Activated CD8-positive, alpha-beta T cell treated with anti-CD3 and anti-CD28 coated beads for 36 hours (primary cell): ENCODE measurements at places on chromosomes 3 and 15. TPM values are rescaled to one million over a fixed set of nuclear protein-coding genes. Genes with fewer than 3 reads are reported as not detected.

The SPSB4 gene
- not detected for total RNA-seq

The GOLGA8A gene
- 141 TPM for total RNA-seq

The FEZF2 gene
- not detected for total RNA-seq

The BCHE gene
- not detected for total RNA-seq

The PLCL2 gene
- 19.7 TPM for total RNA-seq

The TMEM266 gene
- total RNA-seq: 0.11 TPM

The ST6GAL1 gene
- 99.2 TPM for total RNA-seq

The SLC12A1 gene
- not detected for total RNA-seq

The WDR6 gene
- 111 TPM for total RNA-seq

DNA sequence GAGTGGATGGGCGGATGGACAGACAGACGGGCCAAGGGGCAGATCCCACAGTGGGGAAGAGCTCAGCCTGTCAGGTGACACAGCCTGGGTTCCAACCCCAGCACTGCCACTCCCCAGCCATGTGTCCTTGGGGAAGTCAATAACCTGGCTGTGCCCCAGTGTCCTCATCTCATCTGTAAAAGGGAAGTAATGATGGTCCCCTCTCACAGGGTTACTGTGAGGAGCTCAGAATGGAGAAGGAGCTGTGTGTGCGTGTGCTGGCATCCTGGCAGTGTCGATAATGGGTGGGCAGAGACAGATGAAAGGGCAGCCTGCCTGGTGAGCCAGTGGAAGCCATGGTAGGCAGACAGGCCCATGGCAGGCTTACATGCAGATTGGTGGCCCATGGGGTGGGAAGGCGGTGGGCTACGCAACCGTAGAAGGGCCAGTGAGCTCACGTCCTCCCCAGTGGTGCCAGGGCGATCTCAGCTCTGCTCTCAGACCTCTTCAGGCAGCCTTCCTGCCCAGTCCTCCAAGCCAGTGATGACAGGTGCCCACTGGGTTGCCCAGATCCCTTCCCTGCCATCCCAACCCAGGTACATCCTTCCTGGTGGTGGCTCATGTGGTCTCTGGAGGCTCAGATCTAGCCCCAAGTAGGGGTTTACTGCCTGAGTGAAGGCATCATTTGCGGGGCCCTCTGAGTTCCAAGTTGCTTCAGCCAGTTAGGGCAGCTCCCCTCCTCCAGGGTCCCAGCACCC lies 2.3 kb upstream of the DNAJB8 start:
- DNase-seq: no peak
- H3K27me3 ChIP-seq: peaks cover 16% of the 10 kb centered on the region
- peaks cover 7% of the 10 kb centered on the region for H3K4me1 ChIP-seq

DNA sequence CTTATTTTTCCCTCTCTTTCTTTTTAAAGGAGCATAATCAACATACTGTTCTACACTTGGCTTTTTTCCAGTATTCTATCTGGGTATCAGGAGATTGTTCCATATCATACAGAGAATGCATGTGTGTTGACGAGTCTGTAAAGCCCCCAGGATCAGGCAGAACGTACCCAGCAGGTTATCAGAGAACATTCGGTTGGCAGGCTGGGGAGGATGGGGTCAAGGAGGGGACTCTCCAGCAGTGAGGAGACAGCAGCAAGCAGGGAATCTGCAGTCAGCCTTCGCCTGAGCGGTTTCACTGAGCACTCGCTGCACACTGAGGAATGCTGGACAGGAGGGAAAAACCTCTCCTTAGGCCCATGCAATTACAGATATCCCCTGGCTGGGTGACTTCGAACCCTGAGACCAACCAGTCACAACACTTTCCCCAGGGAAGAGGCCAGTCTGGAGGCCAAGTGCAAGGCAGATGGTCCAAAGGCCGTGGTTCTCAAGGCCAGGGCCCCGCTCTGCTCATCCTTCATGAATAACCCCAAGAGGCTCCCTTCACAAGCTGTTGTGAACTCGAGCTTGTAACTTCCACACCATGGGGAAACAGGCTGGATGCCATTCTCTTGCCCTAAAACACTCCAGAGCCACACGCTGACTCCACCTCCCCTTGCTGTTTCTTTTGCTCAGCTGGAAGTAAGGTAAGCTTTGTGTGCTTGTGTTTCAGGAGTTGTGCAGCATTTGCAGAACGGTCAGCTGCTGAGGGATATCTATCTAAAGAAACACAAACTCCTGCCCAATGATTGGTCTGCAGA lies 60.1 kb downstream of the PXYLP1 start:
- no peak overlapping the region for H3K4me3 ChIP-seq
- H3K27ac ChIP-seq: no peak overlapping the region
- no peak for DNase-seq
- peaks cover 15% of the 10 kb centered on the region for H3K4me1 ChIP-seq
- peaks cover 12% of the 10 kb centered on the region for H3K36me3 ChIP-seq

DNA sequence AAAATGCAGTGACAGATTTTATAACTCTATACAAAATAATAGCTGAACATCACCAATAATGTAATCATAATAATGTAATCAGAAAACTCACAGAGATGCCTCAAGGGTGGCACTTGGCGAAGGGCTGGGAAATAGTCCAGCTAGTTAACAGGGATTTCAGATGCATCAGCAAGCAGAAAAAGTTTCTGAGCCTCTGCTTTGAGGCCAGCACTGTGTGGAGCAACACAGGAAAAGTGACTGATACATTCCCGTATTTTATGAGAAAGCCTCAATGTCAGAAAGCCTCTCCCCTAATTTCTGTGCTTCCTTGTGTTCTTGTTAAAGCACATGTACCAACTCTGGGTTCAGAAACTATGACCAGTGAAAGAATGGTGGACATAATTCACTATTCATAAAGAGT lies 304.8 kb downstream of the VPS13C start:
- H3K27me3 ChIP-seq: peaks cover 9% of the 10 kb centered on the region
- no peaks in the 10 kb centered on the region for H3K4me1 ChIP-seq
- no peak for DNase-seq

DNA sequence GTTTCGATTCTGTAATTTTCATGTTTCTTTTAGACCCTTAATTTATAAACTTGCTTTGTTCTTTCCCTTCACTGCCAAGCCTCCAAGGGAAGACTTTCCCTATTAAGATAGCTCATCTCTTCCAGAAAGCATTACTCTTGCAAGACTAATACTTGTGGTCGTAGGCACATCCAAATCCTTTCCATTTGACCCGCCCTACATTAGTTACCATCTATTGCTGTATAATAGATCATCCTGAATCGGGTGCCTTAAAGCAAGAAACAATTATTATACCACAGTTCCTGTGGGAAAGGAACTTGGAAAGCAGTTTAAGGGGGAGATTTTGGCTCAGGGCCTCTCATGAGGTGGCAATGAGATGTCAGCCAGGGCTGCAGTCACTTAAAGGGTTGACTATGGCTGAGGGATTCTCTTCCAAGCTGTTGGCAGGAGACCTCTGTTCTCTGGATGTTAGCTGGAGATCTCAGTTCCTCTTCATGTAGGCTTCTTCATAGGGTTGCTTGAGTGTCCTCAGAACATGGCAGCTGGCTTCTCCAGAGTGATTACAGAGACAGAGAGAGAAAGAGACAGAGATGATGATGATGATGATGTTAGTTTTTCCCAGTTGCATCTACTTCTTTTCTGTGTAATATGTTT lies 570.4 kb upstream of the TGFBR2 start:
- H3K4me3 ChIP-seq: no peak overlapping the region
- H3K27ac ChIP-seq: no peak overlapping the region
- no peaks in the 10 kb centered on the region for H3K4me1 ChIP-seq
- peaks cover 25% of the 10 kb centered on the region for H3K27me3 ChIP-seq
- H3K36me3 ChIP-seq: no peaks in the 10 kb centered on the region

GRCh38 chr3:123687286-123687685 lies 102.4 kb upstream of the HACD2 start:
- no peak overlapping the region for H3K4me3 ChIP-seq
- H3K36me3 ChIP-seq: no peaks in the 10 kb centered on the region
- DNase-seq: no peak
- H3K27ac ChIP-seq: no peak overlapping the region

- peaks cover 59% of the 10 kb centered on the region for H3K4me1 ChIP-seq
- peaks cover 46% of the 10 kb centered on the region for H3K36me3 ChIP-seq
Measured at GRCh38 chr3:9398700-9399336, 1.4 kb downstream of the SETD5 start.

GRCh38 chr3:17491601-17492000 lies 250.8 kb downstream of the TBC1D5 start:
- no peaks in the 10 kb centered on the region for H3K4me1 ChIP-seq
- no peaks in the 10 kb centered on the region for H3K27me3 ChIP-seq
- DNase-seq: no peak
- H3K4me3 ChIP-seq: no peak overlapping the region

- H3K4me3 ChIP-seq: no peak overlapping the region
- H3K36me3 ChIP-seq: no peaks in the 10 kb centered on the region
- DNase-seq: no peak
- H3K4me1 ChIP-seq: no peaks in the 10 kb centered on the region
Measured at GRCh38 chr3:156180077-156180476, 59.7 kb downstream of the KCNAB1 start.

- no peak overlapping the region for H3K27ac ChIP-seq
- peaks cover 8% of the 10 kb centered on the region for H3K4me1 ChIP-seq
- no peak overlapping the region for H3K4me3 ChIP-seq
Measured at GRCh38 chr15:43484455-43484854, 8.5 kb downstream of the TP53BP1 start.

GRCh38 chr15:91874171-91874570 lies 20.7 kb downstream of the SLCO3A1 start:
- peaks cover 5% of the 10 kb centered on the region for H3K27me3 ChIP-seq
- no peaks in the 10 kb centered on the region for H3K36me3 ChIP-seq
- no peak for DNase-seq
- no peak overlapping the region for H3K27ac ChIP-seq

DNA sequence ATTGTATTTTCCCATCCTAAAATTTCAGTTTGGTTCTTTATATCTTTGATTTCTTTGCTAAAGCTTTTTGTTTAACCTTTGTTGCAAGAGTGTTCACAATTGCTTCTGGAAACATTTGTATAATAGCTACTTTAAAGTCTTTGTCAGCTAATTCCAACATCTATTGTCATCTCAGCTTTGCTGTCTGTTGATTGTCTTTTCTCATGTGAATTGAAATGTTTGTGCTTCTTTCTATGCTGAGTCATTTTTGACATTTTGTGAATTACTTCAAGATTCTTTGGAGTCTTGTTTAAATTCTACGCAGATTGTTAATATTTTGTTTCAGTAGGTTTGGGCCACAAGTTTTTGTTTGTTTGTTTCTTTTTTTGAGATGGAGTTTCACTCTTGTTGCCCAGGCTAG lies 73.2 kb downstream of the SUCNR1 start:
- peaks cover 10% of the 10 kb centered on the region for H3K27me3 ChIP-seq
- H3K4me3 ChIP-seq: no peak overlapping the region
- H3K27ac ChIP-seq: no peak overlapping the region
- no peaks in the 10 kb centered on the region for H3K36me3 ChIP-seq
- no peak for DNase-seq
- no peaks in the 10 kb centered on the region for H3K4me1 ChIP-seq

DNA sequence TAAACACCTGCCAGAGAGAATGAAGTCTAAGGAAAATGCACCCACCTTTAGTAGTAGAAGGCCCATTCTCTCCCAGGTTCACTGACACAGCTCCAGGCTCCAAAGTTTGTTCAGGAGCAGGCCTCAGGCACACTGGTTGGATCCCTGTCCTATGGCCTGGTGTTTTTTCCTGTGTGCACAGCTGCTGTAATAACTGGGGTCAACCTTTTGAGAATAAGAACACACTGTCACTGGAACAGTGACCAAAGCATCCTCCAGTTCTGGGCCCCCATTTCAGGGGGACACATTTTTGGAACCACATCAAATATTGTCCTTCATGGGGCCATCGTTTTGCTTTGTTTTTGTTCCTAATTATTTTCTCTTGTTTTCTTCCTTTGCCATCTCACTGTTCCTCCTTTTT lies 95.8 kb downstream of the ARNT2 start:
- no peak overlapping the region for H3K4me3 ChIP-seq
- H3K27me3 ChIP-seq: peaks cover 6% of the 10 kb centered on the region
- H3K4me1 ChIP-seq: no peaks in the 10 kb centered on the region
- H3K36me3 ChIP-seq: no peaks in the 10 kb centered on the region
- no peak for DNase-seq
- no peak overlapping the region for H3K27ac ChIP-seq

DNA sequence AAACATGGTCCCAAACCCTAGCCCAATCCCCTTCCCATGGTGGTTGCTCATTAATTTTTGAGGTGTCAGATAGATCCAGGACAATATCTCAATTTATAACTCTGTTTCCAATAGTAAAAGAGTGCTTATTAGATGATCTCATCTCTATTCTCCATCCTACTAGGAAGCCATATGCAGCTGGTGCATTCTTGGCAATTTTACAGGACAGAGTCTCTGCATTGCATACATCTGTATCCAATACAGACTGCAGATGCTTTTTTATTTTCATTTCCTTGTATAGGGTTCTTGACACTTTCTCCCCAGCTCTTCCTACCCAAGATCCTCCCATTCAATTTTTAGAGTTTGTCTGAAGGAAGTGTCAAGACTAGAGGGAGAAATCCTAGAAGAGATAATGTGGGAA lies 194.8 kb upstream of the DPH6 start:
- no peak overlapping the region for H3K4me3 ChIP-seq
- DNase-seq: no peak
- no peaks in the 10 kb centered on the region for H3K36me3 ChIP-seq
- peaks cover 12% of the 10 kb centered on the region for H3K27me3 ChIP-seq
- H3K27ac ChIP-seq: no peak overlapping the region
- no peaks in the 10 kb centered on the region for H3K4me1 ChIP-seq

- no peak overlapping the region for H3K27ac ChIP-seq
- H3K4me3 ChIP-seq: no peak overlapping the region
- H3K27me3 ChIP-seq: no peaks in the 10 kb centered on the region
- H3K4me1 ChIP-seq: no peaks in the 10 kb centered on the region
- H3K36me3 ChIP-seq: no peaks in the 10 kb centered on the region
Measured at GRCh38 chr3:20405231-20405630, 219.2 kb upstream of the SGO1 start.

DNA sequence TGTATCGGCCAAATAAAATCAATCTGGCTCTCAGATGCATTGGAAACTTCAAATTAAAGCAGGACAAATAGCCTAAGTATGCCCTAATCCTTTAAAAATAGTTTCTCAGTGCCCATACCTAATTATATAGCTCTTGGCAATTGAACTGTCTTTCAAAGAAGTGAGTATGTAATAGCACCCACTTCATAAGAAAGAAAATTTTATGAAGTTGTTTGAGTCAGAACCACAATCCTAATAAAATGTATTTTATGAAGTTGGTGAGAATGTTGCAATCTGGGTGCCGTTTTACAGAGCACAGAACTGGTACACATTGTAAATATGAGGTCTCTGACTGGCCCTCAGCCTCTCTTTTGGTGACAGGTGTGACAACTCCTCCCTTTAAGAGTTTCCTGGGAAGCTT lies 45.4 kb downstream of the EPHB1 start:
- H3K27ac ChIP-seq: no peak overlapping the region
- H3K27me3 ChIP-seq: peaks cover 1% of the 10 kb centered on the region
- no peaks in the 10 kb centered on the region for H3K4me1 ChIP-seq
- no peak overlapping the region for H3K4me3 ChIP-seq
- H3K36me3 ChIP-seq: no peaks in the 10 kb centered on the region
